ENCODE measurements at places on chromosomes 13 and 19. TPM values are rescaled to one million over a fixed set of nuclear protein-coding genes. Genes with fewer than 3 reads are reported as not detected.

DNA sequence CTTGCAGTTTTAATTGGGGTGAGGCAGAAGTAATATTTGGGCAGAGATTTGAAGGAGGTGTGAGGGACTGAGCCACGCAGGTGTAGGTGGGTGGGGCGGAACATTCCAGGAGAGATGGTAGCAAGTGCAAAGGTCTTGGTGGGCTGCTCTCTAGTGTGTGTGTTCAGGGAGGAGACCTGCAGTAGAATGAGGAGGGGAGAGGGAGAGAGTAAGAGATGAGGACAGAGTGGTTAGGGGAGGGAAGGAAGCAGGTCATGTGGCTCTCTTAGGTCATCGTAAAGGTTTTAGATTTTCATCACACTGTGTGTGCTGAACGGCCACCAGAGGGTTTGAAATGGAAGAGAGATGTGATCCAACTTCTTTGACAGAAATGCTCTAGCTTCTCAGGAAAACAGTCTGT is 33.5 kb downstream of the WASF3 start:
- H3K27ac ChIP-seq, result no peak overlapping the region
- no peaks in the 10 kb centered on the region for H3K4me1 ChIP-seq
- H3K36me3 ChIP-seq, result no peaks in the 10 kb centered on the region
- no peak for DNase-seq
- no peak overlapping the region for H3K4me3 ChIP-seq

DNA sequence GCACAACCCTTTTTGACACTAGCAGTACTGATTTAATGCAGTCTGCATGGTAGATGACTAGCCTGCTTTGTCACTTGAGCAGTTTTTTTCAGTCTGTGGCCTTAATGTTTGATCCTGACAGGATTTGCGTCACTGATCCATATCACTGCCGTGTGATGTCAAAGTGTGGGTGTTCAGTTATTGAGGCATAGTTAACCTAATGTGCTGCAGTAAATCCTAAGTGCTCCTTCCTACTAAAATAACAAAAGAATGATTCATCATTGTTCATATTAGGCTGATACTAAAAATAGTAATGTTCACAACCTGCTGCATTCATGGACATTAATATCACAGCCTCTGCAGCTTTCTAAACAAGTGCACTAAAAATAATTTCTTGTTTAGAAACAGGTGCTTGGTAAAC is 121.9 kb upstream of the MLNR start:
- no peaks in the 10 kb centered on the region for H3K36me3 ChIP-seq
- H3K4me1 ChIP-seq, result peaks cover 35% of the 10 kb centered on the region
- H3K4me3 ChIP-seq, result no peak overlapping the region
- H3K27me3 ChIP-seq, result no peaks in the 10 kb centered on the region
- no peak overlapping the region for H3K27ac ChIP-seq

- peaks cover 24% of the 10 kb centered on the region for H3K4me1 ChIP-seq
- DNase-seq, result peak; percentile 80
- no peaks in the 10 kb centered on the region for H3K27me3 ChIP-seq
- peaks cover 6% of the 10 kb centered on the region for H3K36me3 ChIP-seq
Measured at GRCh38 chr19:3062165-3063105, at the start of gene TLE5. Gene TLE5, minus strand, starts transcription at chr19:3062495. Its CDS starts 295 bp downstream, at chr19:3062200.

DNA sequence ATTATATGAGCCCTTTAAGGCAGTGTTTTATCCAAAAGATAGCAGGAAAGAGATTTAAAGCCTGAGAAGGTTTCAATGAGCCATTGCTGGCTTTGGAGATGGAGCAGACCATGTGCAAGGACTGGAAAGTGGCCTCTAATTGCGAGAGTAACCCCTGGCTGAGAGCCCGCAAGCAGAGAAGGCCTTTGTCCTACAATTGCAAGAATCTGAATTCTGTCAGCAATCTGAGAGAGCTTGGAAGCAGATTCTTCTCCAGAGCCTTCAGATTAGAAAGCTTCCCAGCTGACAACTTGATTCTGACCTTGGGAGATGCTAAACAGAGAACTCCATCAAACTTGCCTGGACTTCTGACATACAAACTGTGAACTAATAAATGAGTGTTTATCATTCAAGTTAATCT is 528.7 kb upstream of the KLF12 start:
- no peaks in the 10 kb centered on the region for H3K36me3 ChIP-seq
- no peaks in the 10 kb centered on the region for H3K27me3 ChIP-seq
- DNase-seq, result no peak
- H3K4me1 ChIP-seq, result no peaks in the 10 kb centered on the region

DNA sequence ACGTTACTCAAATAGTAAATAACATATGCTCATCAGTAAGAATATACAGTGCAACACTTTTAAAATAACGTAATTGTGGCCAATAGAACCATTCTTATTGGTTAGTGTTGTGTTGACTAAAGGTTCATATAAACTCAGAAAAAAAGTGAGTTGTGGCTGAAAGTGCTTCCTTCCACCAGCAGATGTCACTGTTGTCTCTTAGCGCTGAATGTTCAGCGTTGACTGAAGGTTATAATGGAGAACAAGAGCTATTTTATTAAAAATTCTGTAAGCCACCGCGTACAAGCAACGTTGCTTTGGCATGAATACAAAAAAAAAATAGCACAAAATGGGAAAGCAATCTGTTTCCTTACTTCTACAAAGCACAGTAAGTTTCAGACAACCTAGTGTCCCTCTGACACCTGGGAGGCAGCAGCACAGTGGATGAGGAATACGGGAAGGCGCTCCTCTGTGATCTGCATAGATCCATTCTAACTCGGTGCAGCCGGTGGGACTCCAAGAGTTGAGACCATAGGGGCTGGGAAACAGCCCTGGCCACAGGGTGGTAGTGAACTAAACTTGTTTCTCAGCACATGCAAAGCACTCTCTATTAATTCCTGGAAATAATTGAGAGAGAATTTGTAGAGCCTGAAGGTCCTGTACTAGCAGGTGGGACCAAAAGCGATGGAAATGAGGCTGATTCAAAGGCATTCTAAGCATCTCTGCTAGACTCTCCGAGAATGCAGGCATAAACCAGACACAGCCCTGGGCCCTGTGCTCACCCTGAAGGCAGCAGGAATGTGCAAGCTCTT is 23.9 kb upstream of the OXGR1 start:
- peak; percentile 76 for DNase-seq
- no peaks in the 10 kb centered on the region for H3K36me3 ChIP-seq
- H3K4me1 ChIP-seq, result no peaks in the 10 kb centered on the region
- no peak overlapping the region for H3K27ac ChIP-seq

Gene SERP2
- not detected for total RNA-seq

Gene MBD3
- total RNA-seq, result 42.2 TPM

Gene KLC3
- not detected for total RNA-seq
